ENCODE measurements at places on chromosomes 4 and X.

DNA sequence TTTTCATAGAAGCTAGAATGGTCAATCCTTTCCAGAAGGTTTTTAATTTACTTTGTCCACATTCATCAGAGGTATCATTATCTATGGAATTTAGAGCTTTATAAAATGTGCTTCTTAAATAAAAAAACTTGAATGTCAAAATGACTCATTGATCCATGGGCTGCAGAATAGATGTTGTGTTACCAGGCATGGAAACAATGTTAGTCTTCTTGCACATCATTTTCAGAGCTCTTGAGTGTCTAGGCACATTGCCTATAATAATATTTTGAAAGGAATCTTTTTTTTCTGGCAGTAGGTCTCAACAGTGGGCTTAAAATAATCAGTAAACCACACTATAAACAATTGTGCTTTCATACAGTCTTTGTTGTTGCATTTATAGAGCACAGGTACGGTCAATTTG lies 200.3 kb downstream of the FAT4 start:
- DNase-seq: no peak

DNA sequence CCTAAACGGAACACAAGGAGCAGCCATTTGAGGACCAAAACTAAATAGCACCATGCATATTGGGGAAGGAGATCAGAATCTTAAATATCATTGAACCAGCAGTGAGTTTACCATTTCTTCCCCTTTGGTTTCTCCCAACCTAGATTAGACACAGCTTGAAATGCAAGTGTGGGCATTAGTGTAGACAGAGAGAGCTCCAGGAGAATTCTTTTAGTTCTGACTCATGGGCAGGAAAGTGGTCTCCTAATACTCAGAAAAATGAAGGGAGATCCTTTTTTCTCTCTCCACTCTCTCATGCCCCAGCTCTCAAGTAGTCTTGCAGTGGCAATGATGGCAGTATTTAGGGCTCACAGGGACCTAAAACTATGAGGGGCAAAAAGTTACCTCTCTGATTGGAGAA lies 567.9 kb downstream of the INPP4B start:
- DNase-seq: no peak

- no peak for DNase-seq
Measured at GRCh38 chr4:65918872-65919271, 248.6 kb upstream of the EPHA5 start.

DNA sequence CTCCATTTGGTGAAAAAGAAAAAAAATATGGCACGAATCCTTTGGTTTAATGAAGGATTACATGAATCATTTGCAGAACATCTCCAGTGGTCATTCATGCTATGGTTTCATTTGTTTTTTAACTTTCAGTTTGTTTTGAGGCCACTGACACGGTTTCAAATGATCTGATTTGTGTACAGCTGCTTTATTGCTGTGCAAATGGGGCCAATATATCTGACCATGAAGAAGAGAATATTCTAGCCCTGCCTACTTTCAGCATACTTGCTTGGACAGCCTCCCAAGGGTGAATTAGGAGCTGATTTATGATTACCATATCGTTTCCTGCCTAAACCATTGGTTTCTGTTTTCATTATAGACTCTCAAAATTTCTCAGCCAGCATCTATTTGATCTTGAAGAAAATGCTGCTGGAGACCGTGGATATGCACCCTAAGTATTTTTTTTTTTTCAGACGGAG lies 30.7 kb downstream of the SPARCL1 start:
- DNase-seq: no peak

- no peak for DNase-seq
Measured at GRCh38 chr4:25550376-25551030, 105.1 kb upstream of the SLC34A2 start.

DNA sequence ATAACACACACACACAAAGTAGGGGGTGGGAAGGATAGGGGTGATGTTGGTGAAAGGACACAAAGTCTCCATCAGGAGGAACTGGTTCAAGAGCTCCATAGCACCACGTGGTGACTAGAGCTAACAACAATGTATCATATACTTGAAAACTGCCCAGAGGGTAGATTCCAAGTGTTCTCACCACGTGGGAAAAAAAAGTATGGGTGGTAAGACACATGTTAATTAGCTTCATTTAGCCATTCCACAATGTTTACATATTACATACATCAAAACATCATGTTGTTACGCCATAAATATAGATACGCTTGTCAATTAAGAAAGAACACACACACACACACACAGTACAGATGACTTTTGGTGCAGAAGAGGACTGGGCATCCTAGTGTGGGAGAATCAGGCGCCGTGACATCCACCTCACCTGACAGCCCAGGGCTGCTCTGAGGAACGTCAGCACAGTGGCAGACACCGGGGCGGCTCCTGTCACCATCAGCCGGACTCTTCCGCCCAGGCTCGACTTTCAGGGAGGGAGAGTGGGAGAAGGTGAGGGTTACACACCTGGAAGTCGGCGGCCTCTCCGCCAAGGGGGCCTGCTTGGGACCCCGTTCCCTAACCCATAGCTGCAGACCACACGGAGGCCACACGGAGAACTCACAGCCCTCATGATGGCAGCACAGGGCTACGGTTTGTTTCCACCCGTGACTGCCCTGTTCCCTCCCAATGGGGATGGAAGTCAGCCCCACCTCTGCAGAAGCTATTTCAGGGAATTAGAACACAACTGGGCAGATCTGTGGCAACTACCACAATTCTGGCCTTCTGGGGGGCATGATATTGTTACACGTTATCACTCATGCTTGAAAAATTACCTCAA lies 31.8 kb upstream of the CENPU start:
- DNase-seq: no peak

- DNase-seq: peak; percentile 40
Measured at GRCh38 chrX:119482481-119483480, 14.5 kb downstream of the SLC25A5 start.

DNA sequence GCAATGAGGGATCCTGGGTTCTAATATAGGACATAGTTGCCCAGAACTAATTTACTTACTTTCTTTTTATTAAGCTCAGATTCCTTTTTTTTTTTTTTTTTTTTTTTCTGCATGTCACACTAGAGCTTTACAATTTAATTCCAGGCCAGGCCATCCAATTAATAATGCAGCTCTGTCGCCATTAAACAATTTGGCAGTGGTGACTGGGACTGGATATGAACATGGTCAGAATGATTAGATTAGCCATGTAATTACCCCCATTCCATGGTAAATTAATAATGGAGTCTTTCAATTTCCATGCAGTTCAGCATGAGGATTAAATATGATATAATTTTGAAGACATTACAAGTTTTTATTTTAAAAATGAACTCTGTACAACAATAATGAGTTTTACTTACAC lies 226.9 kb upstream of the ANXA3 start:
- DNase-seq: no peak

DNA sequence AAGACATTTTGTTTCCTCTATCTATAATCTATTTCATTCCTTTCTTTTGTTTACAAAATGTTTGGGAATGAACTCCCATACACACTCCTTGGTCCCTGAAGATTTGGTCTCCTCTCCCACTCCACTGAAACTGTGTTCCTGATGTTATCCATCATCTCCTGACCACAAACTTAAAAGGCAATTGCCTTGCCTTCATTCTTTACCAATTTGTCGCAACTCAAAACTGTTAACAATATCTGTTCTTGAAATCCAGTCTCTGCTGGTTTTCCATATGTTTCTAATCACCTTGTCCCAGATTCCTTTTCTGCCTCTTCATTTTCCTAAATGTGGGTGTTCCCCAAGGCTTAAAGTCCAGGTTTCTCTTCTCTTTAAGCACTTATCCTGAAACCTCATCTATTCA lies 262.2 kb upstream of the TTC29 start:
- DNase-seq: no peak

- no peak for DNase-seq
Measured at GRCh38 chr4:115834441-115834840, 721.0 kb upstream of the NDST4 start.

DNA sequence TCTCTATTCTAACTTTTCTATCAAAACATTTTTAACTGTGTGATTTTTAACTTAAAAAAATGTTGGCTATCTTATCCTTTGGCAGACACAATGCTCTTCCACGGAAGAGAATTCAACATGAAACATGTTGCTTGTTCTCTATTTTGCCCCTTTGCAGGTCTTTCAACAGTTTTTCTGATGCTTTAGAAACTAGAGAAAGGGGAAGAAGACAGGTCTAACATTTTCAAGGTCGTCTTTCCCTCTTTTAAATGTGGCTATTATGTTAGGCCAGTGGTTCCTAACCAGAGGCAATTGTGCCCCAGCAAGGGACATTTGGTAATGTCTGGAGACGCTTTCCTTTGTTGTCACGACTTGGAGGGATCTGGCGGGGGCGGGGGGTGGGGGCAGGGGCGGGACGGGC lies 95.0 kb downstream of the SH3KBP1 start:
- DNase-seq: no peak

GRCh38 chrX:120305531-120306141 lies 5.6 kb downstream of the TMEM255A start:
- DNase-seq: no peak

DNA sequence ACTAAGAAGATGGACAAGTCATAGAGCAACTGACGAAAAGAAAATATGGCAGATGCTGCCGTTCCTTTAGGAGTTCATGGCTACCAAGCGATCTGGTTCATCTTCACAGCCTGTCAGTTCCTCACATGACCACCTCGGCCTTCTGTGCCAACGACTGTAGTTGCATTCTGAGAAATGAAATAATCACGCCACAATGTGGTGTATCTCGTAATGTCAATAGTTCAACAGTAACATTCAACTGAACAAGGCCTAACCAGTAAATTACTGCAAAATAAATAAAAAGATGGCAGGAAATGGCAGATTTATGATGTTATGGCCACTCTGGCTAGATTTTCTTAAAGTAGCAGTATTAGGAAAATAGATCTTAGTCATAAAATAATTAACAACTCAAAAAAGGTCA lies 4.4 kb downstream of the GPRIN3 start:
- DNase-seq: peak; percentile 87

DNA sequence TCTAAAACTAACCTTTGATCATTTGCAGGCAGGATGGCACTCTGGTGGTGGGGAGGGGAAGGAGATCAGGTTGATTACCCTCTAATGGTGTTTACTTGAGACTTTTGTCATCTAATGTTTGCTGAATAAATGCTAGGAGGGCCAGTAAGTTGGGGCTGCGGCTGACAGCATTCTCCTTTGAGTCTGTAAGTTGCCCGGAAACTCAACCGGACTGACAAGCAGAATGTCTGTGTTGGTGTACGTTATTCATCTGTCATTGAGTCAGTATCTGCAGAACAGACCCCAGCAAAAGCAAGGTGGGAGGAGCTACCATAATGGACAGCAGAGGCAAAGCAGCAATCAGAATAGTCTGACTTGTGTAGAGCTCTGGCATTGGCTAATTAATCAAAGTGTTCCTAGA lies 1210.6 kb upstream of the PABPC4L start:
- DNase-seq: no peak

DNA sequence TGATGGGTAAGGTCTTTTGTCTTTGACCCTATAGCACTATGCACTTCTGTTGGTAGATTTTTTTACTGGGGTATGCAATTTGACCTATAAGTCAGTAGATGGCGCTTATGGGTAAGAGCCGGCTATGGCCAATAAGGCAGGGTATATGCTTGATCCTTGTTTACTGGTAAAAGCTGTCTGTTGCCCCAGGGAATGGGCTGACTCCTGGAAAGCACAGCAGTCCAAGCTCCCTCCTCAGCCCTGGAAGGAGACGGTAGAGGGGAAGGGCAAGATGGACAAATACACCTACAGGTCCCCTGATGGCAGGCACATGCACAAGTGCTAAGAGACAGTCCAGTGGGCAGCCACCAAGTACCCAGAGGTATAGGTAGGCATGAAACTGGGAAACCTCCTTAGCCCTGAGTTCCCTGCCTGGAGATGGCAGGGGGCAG lies 63.7 kb downstream of the ADAMTS3 start:
- DNase-seq: no peak

DNA sequence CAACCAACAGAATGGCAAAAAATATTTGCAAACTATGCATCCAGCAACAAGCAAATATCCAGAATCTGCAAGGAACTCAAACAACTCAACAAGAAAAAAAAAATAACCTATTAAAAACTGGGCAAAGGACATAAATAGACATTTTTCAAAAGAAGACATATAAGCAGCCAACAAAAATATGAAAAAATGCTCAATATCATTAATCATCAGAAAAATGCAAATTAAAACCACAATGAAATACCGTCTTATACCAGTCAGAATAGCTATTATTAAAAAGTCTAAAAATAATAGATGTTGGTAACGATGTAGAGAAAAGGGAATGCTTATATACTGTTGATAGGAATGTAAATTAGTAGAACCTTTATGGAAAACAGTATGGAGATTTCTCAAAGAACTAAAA lies 53.4 kb downstream of the WDR19 start:
- no peak for DNase-seq

- DNase-seq: no peak
Measured at GRCh38 chrX:122582280-122582974, 601.7 kb upstream of the GRIA3 start.

- no peak for DNase-seq
Measured at GRCh38 chr4:37535872-37536271, 150.3 kb downstream of the RELL1 start.

All from CD4-positive, alpha-beta T cell treated with Interleukin-4 for 4 hours (primary cell).